Endothelial cell (in vitro differentiated cells): ENCODE measurements at places on chromosomes 12 and 14.
A peak's percentile ranks its signal among the peaks of the same experiment; 100 is the strongest.

GRCh38 chr12:118373616-118374015 lies 909 bp upstream of the TAOK3 start:
- no peak for DNase-seq

GRCh38 chr12:12474471-12474928 lies 88.2 kb downstream of the DUSP16 start:
- DNase-seq = no peak

DNA sequence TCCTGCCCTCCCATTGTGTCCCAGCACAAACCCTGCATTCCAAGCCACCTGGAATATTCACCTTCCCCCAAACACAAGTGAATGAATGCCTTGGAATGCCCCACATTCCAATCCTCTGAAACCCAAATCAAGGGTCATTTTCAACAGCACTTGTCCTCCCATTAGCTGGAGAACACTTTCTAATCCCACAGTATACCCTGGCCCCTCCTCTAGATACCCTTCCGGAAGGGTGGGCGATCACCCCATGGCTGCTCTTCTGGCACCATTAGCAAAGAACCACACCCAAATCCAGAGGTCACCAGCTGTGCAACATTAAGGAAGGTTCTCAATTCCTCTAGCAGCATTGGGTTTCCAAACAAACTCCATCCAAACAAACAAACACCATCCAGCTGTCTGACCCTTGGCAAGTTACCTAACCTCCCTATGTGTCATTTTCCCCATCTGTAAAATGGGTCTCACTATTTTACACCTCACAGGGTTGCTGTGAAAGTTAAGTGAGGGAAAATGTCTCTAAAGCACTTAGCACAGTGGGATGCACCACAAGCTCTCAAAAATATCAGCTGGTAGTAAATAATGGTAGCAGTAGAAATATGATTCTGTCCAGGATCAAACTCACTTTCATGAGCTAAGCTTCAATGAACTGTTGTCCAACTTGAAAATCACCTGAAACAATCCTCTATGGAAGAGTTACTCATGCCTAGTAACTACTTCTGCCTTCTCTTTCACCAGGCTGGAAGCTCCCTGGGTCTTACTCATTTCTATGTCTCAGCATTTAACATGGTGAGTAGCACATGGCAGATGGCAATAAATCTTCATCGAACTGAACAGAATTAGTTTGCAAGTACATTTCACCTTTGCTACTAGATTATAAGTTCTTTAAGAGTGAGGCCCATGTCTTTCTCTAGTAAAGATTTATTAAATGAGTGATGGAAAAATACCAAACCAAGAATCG lies 5.3 kb downstream of the NUAK1 start:
- no peak for DNase-seq

DNA sequence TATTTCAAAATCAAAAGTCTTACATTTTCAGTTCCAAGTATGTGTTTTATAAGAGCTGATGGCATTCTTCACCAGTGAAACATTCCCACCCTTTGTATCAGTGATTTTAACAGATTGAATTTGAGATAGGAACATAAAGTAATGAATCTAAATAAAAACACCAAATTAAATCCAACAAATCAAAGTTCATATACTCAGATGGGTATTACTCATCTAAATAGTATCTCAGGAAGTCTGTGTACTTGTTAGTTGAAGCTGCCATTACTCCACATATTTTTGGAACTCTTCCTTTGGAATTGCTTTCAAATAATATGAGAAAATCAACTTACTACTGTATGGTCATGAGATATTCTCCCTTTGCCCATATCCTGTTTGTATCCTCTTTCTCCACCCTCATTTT lies 89.1 kb downstream of the MIA2 start:
- no peak for DNase-seq

GRCh38 chr14:54730156-54730961 lies 163.4 kb downstream of the SAMD4A start:
- no peak for DNase-seq

DNA sequence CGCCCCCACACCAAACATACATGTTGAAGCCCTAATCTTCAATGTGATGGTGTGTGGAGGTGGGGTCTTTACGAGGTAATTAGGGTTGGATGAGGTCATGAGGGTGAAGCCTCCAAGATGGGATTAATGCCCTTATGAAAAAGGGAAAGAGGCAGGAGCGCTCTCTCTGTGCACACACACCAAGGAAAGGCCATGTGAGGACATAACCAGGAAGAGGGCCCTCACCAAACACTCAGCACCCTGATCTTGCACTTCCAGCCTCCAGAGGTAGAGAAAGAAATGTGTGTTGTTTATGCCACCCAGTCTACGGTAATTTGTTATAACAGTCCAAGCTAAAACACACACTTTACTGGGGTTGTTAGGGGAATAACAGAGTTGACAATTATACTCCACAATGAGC lies 14.6 kb upstream of the PITPNM2 start:
- no peak for DNase-seq

GRCh38 chr12:25034676-25035075 lies 85.8 kb upstream of the BCAT1 start:
- no peak for DNase-seq

GRCh38 chr12:94571556-94571955 lies 78.8 kb downstream of the TMCC3 start:
- DNase-seq = no peak

DNA sequence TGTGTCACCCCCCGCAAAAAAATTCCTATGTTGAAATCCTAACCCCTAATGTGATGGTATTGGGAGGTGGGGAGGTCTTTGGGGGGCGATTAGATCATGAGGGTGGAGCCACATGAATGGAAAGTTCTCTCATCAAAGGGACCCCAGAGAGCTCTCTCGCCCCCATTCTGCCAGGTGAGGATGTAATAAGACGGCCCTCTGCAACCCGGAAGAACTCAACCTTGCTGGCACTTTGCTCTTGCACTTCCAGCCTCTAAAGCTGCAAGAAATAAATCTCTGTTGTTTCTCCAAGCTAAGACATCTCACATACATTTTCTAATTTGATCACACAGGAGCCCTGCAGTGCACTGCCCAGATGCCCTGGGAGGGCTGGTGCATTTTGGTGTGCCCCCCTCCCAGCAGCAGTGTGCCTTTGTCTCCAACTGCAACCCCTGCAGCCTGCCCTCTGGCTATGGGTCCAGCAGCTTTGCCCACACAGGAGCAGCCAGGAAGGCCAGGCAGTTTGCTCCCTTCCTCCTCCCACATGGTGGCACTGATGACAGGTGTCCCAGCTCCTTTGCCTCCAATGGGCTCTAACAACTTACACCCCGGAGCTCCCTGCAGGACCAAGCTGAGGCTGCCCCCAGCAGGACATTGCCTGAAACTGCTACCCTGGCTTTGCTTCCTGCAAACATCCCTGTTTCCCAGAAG lies 59.3 kb downstream of the C14orf132 start:
- DNase-seq = peak; percentile 70

DNA sequence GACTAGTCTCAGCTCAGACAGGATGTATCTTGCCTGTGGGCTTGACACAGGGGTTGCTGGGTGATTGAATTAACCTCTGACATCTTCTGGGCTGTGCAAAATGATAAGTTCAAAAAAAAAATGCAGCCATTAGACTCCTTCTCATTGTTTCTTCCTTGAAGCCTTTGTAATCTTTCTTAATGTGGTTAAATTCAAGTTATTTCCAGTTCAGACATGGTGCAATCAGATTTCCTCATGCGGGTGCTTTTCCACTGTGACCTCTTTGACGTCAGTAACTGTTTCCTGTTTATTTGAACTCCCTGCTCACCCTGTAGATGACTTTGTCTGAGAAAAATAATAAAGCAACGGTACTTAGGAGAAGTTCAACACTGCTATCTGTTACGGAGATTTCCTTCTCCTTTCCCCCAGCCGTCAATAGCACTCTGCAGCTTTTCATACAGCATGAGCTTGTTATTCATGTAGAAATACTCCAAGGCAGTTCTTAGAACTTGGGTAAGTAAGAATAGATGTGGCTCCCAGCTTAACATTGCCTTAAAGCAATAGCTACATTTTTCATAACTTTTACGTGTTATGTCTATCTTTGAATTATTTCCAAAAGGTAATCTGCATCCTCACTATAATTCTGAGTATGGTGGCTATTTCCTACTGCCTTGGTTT lies 155.5 kb downstream of the PRKCH start:
- DNase-seq = no peak

DNA sequence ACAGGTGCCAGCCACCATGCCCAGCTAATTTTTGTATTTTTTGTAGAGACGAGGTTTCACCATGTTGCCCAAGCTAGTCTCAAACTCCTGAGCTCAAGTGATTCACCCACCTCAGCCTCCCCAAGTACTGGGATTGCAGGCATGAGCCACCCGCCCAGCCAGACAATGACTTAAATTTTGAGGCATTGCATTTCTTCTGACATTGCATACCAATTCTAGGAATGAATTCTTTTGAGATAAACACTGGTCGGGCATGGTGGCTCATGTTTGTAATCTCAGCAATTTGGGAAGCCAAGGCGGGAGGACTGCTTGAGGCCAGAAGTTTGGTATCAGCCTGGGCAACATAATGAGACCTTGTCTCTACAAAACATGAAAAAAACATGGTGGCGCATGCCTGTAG lies 2.5 kb upstream of the CELA1 start:
- DNase-seq = no peak

DNA sequence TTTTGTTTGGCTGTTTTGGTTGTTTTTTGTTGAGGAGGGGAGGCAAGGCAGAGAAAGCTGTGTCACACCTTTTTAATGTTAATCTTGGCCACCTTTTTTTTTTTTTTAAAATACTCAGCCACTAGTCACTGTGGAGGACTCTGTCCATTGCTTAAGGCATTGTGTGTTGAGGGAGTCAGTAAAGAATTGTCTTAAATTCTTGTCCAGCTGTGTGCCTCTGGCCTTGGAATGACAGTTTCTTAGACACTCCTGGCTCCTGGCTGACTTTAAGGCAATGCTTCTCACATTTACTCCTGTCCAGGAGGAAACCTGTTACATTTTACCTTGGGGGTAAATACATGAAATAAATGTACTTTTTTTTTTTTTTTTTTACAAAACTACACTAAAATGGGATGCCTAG lies 18.1 kb upstream of the SMCO2 start:
- DNase-seq = no peak

DNA sequence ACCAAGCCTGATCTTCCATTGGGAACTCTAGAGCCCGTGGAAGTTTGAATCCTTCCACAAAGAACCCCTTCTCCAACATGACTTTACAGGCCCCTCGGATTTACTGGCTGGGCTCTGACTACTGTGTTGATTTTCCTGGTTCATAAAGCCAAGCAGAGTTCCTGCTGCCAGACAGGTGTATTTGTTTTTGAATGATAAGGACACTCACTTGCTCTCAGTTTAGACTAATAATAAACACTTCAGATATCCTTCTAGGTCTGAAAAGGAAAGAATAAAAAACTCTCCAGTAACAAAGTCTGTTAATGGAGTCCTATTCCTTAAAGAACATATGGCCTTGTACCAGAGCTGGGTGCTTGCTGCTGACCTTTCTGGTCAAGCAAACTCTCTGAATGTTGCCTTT lies 31.0 kb downstream of the SIX1 start:
- no peak for DNase-seq

DNA sequence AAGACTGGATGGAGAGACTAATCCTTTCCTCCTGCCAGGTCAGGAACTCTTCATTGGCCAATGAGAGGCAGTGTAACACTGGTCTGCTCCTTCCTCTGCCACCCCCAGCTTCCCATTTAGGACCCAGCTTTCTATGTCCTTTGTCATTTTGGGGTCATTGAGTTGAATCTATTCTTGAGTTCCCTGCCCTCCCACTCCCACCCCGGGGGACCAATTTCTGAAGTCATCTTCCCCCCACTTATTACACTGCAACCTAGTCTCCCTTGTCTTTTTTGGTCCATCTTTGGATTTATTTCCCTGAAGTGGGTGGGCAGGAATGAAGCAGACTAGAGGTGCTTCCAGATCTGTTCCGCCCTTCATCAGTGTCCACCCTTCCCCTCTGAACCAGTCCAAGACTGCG lies 7.6 kb upstream of the ITGA5 start:
- DNase-seq = no peak
